ENCODE measurements at places on chromosomes 16 and 17.

GRCh38 chr17:41251261-41251660 is 1.8 kb downstream of the KRTAP9-4 start:
- no peak for DNase-seq

- peak; percentile 96 for DNase-seq
Observed at GRCh38 chr16:77298418-77299360, 99.5 kb downstream of the SYCE1L start.

DNA sequence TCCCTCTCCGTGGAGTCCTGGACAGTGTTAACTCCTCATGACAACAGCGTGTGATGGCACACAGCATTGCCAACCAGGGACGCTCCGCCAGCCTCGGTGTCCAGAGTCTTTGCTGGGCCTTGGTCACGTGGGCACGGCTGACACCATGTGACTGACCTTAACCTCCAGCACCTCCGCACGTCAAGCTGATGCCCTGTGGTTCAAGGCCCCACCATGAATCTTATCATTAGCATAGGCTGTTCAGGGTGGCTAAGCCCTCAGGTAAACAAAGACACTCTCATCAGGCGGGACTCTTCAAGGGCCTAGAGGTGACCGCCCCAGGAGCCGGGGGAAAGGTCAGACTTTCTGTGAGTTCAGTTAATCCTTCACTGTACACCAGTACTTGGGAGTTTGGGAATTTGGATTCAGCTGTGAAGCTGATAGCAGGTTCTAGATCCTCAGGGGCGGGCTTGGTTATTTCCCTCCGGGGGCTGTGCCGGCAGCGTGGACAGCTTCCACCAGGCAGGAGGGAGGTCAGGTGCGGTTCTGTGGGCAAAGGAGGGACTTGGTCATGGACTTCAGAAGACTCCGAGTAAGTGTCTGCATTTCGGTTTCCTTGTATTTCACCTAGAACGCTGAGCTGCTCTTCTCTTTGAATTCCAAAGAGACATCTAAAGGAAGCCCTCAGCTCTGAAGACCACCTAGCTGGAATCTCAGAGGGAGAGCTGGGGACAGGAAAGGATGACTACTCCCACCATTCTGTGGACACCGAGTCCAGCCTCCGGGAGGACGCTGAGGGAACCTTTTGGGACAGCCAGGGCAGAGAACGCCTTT is 195.5 kb upstream of the CIBAR2 start:
- no peak for DNase-seq

GRCh38 chr16:55272744-55273143 is 51.3 kb upstream of the IRX6 start:
- DNase-seq: no peak

GRCh38 chr17:63910096-63910495 is 962 bp downstream of the CSHL1 start:
- DNase-seq: no peak

- DNase-seq: no peak
Observed at GRCh38 chr16:74575807-74576643, 30.9 kb downstream of the GLG1 start.

- no peak for DNase-seq
Observed at GRCh38 chr17:29753845-29754439, 131.2 kb upstream of the CORO6 start.

- DNase-seq: no peak
Observed at GRCh38 chr17:81930142-81931125, 2.9 kb upstream of the MAFG start.

DNA sequence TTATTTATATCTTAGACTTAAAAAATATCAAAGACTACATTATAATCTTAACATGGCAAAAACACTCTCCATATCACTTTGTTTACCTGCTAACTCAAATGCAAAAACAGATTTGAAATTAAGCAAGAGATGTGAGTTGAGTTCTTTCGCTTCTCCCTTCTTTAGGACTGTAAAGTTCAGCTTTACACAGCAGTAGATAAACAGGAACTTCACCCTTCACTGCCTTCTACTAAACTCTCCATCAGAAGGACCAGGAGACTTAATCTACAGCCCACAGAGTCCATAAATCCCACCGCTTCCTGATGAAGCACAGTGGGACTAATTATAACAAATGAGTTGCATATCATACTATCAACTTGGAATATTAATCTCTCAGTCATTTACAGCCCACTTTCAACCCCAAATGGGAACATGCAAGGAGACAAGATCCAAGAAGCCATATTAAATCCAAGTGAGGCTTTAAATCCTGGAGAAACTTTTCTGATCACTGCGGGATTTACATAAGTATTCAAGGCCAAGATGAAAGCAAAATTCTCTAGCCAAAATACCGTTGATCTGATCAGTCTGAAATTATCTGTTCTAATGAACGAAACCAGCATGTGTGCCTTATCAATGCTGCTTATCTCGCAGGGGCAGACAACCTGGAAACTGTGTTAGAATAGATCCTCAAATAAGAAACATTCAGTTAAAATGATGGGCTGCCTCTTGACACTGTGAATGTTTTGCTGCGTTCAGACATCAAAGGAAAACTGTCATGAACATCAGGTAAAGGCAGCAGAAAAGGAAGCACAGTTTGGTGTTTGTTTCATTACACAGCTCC is 1.6 kb downstream of the AMFR start:
- no peak for DNase-seq

GRCh38 chr17:61345061-61345460 is 54.6 kb upstream of the TBX2 start:
- no peak for DNase-seq

DNA sequence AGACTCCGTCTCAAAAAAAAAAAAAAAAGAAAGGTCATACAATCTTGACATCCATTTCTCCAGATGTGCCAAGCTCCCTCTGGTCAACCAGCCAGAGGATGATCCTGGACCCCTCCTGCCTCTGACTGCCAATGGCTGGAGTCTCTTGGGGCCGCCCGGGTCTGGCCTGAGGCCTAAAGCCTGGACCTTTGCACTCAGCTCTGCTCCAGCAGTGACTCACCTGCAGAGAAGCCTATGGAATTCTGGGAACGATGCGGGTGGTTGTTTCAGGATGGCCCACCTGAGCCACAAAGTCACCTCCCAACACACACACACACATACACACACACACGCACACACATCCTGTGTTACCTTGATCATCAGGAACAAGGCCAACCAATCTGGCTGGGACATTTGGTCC is 64.0 kb upstream of the DNAH17 start:
- no peak for DNase-seq

DNA sequence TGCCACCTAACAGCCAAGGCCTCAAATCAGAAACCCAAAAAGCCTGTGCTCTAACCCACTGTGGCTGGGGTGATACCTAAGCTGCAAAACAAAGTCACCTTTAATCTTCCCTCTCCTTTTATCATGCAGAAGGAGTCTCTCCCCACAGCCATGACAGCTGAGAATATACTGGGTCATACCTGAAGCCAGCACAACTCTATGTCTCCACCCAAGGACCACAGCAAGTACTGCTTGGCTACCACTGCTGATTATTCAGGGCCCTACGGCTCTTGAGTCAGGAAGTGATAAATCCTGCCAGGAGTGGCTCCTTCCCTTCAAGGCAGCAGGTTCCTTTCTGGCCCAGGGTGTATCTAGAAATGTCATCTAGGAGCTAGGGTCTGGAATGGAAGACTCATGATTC is 151.5 kb upstream of the TOM1L1 start:
- no peak for DNase-seq

GRCh38 chr16:19804538-19805323 is 79.9 kb downstream of the GPRC5B start:
- peak; percentile 81 for DNase-seq

DNA sequence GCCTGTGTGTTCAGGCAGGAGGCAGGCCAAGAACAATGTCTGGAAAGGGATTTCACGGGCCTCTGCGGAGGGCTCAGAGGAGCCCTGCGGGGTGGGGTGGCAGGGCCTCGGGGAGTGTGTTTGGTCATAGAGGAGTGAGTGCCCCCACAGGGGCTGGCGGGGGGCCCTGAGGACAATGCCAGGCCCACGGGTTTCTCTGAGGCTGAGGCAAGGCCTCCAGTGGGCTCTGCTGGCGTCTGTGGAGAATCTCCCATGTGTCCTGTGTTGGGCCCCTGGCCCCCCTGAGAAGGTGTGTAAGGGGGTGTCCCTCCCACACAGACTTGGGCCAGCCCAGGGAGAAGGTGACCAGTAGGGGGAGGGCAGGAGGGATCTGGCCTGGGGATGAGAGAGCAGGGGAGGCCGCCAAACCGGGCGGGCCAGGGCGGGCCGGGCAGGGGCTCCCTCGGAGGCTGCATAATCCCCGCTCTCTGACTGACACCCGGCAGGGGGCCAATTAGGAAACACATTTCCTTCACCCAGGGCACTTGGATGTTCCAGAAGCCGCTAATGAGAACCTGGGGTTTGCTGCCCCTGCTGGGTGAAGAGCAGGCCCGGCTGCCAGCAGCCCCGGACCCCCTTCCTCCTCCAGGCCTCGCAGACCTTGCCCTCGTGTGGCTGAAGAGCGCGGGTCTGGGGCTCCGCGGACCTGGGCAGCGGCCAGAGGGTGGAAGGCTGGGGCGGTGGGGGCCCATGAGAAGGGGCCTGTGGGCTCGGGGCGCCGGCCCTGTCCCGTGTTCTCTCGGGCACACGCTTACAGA is 204.2 kb downstream of the NTN1 start:
- DNase-seq: no peak

DNA sequence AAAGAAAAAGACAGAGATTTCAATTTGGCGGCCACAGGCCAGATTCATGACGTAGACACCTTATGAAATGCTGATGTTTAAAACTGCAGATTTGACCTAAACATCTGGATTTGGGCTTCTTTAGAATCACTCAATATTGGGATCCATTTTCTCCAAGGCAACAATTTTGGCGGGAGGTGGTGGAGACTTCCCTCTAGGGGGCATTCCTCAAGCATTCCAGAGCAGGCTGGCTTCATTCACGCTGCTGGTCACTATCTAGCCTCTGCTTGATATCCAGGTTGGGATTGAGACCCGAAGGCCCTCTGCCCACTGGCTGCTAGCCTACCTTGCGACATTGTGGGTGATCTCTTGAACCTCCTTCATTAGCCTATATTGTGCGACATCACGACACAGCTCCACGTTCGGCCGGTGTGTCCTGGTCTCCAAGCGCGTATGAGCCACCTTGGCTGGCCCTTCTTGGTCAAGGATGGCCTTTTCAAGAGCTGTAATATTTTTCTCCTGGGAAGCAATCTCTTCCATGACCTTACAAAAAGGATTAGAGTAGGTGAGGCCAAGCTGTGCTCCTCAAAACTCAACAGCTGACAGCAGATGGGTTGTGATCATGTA is 24.5 kb downstream of the FBXO39 start:
- DNase-seq: no peak

DNA sequence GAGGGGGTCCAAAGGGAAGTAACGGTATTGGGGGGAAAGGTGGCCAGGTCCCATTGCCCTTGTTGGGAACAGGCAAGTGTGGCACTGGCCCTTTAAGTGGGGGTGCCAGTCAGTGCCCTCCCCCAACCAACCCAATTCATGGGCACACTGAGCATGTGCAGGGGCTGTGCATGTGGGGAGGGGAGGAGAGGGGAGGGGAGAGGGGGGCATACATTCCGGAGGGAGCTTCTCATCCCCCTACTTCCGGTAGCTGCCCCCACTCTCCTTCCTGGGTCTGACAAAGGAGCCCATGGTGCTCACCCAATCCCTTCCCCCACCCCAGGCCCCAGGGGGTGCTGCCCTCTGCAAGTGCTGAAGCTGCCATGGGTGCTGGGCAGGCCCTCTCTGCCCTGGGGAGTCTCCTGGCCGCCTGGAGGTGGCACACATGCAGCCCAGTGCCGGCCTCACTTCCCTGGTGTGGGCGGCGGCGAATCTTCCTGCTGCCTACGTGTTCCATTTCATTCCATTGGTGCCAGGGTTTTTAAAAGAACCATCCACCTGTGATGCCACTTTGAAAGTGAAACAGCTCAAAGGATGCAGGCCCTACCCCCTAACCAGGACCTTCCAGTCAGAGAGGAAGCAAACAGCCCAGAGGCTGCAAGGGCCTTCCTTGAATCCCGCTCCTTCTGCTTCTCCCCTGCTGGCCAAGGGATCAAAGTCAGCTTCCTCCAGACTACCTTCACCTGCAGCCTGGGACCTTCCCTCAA is 11.0 kb downstream of the HEXIM2 start:
- no peak for DNase-seq

DNA sequence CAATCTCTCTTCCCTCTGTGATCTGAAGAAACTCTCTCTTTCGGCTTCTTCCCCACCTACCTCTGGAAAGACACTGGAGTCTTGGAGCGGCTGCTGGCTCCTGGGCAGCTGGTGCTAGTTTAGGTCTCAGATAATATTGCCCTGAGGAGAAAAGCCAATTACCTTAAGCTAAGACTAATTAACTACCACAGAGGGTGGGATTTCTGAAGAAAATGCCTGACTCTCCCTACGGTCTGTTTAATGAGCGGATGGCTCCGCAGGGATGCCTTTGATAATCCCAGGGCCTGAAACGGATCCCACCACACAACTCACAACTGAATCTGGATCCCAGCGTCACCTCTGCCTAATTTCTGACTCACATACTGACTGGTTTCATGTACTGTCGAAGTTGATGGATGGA is 127.0 kb upstream of the NLRP1 start:
- DNase-seq: no peak

DNA sequence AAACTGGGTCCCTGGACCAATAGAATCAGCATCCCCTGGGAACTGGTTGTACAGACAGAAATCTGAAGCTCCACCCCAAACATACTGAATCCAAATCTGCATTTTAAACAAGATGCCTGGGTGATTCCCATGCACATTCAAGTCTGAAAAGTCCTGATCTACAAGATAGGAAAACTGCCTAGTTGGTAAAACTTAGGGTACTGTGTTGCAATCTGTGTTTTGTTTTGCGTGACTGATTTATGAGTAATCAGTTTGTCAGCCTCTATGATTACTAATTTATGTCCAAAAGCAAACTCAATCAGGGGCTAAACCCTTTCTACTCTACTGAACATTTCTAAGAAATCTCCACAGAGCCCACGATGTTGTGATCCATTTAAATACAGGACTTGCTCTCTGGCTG is 103.8 kb downstream of the YPEL2 start:
- DNase-seq: no peak

DNA sequence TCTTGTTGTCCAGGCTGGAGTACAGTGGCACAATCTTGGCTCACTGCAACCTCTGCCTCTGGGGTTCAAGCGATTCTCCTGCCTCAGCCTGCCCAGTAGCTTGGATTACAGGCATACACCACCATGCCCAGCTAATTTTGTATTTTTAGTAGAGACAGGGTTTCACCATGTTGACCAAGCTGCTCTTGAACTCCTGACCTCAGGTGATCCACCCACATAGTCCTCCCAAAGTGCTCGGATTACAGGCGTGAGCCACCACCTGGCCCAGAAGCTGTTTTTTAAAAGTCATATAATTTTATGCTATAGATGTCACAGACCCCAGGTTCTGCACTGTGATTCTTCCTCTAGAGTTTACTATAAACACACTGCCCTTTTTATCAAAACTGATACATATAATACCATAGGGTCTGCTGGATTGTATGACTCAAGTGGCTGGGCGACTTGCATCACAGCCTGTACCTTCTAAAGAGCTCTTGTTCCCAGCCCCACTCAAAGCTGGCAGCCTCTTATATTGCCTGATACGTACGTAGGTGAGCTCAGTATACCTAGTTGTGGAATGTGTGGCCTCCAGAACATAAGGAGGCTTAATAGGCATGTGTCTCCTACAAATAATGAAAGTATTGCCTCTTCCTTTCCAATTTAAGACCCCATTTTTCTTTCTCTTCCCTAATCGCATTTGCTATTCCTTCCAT is 295.8 kb downstream of the ZFHX3 start:
- no peak for DNase-seq

All from glomerular endothelial cell (primary cell).